ENCODE measurements at places on chromosomes 2 and 18. TPM values are rescaled to one million over a fixed set of nuclear protein-coding genes. Genes with fewer than 3 reads are reported as not detected.

DNA sequence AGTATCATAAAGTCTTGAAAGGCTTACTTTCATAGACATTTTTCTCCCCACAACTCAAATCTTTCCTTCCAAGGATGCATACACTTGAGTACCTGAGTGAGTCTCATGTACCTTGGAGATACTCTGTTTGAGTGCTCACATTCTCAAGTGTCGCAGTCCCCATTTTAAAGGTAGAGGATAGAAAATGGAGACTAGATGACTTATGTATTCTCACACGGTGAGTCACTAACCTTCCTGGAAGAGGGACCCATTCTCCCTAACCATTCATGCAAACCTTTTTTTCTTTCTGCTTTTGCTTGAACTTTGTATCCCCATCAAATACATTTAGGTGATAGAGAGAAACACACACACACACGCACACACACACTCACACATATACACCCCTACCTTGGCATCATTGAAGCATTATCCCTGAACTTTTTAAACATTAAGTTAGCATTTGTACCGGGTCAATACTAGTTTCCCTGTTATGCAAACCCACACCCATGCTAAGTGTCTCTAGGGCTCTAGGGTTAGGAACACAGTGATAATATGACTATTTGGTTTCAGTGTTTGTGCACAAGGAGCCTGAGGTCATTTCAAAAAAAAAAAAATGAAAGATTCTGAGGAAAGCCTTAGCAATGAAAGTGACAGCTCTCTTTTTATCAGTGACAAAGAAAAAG is 236.2 kb downstream of the IKZF2 start:
- DNase-seq = no peak

GRCh38 chr18:76149284-76149683 is 345.8 kb downstream of the ZNF516 start:
- no peak for DNase-seq

DNA sequence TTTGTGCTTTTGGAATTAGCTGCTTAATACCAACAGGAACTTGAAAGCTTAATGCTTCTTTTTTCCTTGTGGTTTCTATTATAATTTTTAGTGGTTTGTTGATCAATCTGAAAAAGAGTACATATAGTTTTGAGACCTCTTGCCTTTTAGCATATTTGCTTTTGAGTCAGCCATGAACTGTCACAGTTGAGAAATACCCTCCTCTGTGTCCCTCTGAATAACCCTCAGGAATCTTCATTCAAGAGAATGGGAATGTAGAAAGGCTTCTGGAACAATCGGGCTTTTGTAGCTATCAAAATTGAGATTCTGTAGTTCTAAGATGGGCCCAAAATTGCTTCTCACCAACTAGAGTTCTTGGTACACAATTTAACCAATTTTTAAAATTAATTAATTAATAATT is 451.1 kb upstream of the TRIB2 start:
- DNase-seq = no peak

GRCh38 chr2:71690876-71691475 is 237.6 kb downstream of the DYSF start:
- no peak for DNase-seq

DNA sequence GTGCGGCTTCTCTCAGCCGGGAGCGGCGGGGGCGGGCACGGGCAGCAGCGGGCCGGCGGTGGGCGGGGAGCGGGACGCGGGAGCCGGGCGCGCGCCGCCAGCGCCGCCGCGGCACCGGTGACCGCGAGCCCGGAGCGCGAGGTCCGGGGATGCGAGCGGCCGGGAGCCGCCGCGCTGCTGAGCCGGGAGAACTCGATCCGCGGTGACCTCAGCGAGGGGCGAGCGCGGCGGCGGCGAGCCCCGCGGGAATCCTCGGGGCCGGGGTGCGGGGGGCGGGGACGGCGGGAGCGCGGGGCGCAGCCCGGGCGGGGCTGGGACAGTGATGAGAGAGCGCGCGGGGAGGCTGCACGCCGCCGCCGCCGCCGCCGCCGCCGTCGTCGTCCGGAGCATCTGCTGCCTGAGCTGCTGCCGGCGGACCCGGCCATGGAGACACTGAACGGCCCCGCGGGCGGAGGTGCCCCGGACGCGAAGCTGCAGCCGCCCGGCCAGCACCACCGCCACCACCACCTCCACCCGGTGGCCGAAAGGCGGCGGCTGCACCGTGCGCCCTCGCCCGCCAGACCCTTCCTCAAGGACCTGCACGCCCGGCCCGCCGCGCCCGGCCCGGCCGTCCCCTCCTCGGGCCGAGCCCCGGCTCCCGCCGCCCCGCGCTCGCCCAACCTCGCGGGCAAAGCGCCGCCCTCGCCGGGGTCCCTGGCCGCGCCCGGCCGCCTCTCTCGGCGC is at the start of gene MTCL1:
MTCL1 (plus strand) TSS at position 319 of the 723 bp plus-strand sequence; CDS start at position 424, 105 bp downstream.
- DNase-seq = no peak

DNA sequence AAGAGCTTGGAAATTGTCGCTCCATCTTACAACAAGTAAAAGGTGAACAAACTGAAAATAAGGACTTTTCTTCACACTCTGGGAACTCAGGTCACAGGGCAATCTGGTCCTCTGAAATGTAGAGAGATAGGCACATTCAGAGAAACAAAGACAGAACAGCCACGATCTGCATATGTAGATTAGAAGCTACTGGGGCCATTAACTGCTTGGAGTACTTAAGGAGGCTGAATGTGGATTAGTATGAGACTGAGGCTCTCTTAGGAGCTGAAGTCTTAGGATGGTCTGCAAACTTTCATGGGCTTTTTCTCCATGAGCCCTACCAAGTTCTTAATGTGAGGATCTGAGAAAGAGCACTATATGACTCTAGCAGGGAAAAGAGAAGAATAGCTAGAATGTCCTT is 265.3 kb upstream of the NXPH2 start:
- DNase-seq = no peak

DNA sequence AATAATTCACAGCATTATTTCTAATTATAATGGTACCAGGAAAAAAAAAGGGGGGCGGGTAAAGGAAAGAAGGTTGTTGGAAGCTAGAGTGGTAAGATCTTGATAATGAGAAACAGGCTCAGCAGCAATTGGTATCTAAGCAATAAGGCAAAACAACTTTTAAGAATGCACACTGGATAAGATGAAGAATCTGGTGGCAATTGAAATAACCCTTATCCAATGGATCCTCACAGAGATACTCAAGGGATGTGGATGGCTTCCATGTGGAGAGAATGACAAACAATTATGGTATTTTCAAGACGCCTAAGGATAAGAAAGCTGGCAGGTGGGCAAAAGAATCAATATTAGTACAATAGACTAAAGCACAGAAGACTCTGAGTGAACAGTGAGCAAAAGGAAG is 153.6 kb downstream of the UPP2 start:
- no peak for DNase-seq

DNA sequence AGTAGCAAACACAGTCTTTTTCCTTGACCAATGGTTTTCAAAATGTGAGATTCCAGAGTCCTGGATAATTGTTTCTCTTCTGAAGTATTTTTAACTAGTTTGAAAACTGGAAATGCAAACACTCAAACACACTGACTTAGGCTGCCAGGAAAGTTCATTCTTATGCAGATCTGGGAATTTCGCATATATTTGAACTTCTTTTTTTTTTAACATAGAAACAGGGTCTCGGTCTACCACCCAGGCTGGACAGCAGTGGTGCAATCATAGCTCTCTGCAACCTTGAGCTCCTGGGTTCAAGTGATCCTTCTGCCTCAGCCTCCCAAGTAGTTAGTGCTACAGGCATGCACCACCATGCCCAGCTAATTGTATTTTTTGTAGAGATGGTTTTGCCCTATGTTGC is 79.6 kb downstream of the DYM start:
- no peak for DNase-seq

DNA sequence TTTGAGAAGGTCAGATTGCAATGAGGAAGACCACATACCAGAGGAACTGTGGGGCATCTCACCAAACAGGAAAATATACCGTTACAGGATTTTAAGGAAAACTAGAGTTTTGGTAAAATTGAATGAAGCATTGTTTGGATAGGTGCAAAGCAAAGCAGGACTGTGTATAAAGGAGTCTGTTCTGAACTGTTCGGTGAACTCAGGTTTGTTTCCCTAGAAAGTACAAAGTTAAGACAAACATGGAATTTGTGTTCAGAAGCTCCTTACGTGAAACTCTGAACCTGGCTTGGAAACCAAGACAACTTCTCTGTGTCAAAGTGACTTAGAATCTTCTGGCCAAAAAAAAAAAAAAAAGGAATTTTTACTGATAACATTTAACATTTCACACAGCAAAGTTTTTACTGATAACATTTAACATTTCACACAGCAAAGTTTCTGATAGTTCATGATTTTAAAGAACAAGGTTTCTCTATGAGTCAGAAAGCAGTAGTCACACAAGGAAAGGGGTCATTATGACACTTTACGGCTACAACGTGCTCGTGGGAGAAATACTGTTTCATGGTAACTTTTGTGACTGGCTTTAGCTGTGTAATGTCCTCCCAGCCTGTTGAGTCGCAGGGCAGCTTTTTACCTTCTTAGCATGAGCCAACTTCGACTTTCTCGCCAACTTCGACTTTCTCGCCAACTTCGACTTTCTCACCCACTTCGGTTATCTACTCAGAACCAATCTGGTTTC is 21.2 kb upstream of the TET3 start:
- DNase-seq = no peak

- no peak for DNase-seq
Observed at GRCh38 chr2:17814601-17815000, 1.7 kb upstream of the MSGN1 start.

GRCh38 chr2:229832510-229832898 is 89.3 kb downstream of the TRIP12 start:
- no peak for DNase-seq

- no peak for DNase-seq
Observed at GRCh38 chr18:55001394-55002024, 42.2 kb upstream of the CCDC68 start.

DNA sequence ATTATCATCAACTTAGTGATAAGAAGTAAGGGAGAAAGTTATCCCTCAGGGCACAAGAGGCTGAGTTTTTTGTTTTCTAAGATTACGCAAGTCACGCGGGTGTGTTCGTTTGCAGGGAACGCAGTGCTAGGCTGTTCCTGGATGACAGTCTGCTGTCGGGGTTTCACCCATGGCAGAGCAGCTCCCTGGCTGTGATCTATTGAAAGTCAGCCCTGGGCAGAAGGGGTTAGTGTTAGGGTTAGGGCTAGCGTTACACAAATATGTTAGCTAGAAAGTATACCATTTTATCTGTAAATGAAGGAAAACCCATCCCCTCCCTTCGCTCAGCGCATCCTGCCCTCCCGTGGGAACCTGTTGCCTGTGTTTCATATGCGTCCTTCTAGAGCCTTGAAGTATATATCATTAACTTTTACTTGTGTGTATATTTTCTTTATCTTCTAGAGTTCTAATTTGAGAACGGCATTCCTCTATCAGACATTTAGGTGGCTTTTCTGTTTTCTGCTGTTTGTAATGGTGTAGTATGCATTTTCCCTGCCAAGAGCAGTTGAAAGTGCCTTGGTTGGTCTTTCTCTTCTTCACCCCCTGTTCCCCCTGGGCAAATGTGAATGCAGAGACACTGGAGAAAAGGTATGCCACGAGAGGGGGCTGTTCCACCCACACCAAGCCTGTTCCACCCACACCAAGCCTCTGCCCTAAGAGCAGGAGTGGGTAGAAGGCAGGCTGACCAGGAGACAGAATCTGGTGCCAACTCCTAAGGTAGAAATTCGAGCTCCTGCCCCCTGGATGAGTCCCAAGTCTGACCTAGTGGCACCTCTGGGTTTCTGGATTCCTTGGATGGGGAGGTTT is 47.0 kb downstream of the ARMC9 start:
- DNase-seq = no peak

- no peak for DNase-seq
Observed at GRCh38 chr2:210132239-210132638, 39.0 kb downstream of the KANSL1L start.

GRCh38 chr2:62313449-62314227 is 117.7 kb downstream of the B3GNT2 start:
- no peak for DNase-seq

- DNase-seq = no peak
Observed at GRCh38 chr2:88690591-88691338, 708 bp upstream of the RPIA start.

DNA sequence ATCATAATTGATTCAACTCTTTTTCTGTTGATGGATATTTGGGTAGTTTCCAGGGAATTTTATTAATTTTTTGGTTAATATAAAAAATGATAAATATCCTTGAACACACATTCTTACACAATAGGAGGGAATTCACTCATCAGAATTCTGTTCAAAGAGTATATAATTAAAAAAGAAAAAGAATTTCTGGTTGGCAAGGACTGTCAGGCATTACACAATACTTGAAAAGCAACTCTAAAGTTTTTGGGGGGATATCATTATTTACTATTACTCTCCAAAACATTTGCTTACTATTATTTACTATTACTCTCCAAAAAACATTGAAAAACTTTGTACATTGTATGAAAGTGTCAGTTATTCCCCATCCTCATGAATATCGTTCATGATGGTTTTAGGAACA is 38.0 kb downstream of the G6PC2 start:
- DNase-seq = no peak

- DNase-seq = no peak
Observed at GRCh38 chr2:39150890-39151497, 30.1 kb upstream of the SOS1 start.

- DNase-seq = no peak
Observed at GRCh38 chr18:78813156-78813555, 166.5 kb upstream of the SALL3 start.

- no peak for DNase-seq
Observed at GRCh38 chr2:174686430-174686829, 77.8 kb downstream of the CHRNA1 start.

DNA sequence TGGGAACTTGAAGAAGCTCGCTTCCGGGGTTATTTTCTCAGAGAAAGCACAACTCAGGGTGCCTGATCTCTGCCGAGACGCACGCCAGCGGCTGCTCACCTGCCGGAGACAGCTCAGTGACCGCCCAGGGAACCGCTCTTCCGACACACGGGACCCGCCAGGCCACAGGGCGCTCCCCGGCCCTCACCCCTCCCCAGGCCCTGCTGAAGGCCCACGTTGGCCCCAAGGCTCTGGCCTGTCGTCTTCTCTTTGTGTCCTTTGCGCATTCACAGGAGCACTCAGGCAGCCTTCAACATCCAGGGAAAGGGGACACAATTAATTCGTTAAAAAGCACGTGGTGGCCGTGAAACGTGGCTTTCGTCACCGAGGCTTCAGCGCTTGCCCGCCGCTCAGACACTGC is 276.3 kb upstream of the SALL3 start:
- no peak for DNase-seq

The GALR1 gene
- 0.07 TPM for total RNA-seq

The RIT2 gene
- not detected for total RNA-seq

The HOXD12 gene
- total RNA-seq = not detected

The GPR39 gene
- not detected for total RNA-seq

The TRIB2 gene
- total RNA-seq = 33.5 TPM

The ARHGEF4 gene
- total RNA-seq = 3.5 TPM

The MRPL44 gene
- 21.8 TPM for total RNA-seq

The ANKRD30BL gene
- total RNA-seq = not detected

The SALL3 gene
- total RNA-seq = 2.5 TPM

The LAMA1 gene
- total RNA-seq = 0.15 TPM

The MZT2A gene
- total RNA-seq = 84.4 TPM

Measured in right atrium auricular region (tissue), 2 donors.